ENCODE measurements at places on chromosomes 1 and 21.

DNA sequence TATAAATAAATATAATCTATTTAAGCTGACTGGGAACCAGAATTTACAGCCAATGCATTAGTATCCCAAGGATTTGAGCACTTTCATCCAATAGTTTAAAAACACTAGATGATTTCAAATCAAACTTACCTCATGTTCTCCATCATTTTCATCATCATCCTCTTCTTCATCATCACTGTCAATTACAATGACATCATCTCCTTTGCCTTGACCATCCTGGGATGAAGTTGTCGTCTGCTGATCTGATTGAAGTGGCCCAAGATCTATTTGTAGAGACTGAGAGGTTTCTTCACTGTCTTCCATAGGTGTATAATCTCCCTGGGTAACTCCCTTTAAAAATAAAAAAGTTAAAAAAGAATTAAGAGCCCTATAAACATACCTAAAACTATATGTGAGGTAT lies 47.7 kb downstream of the TPR start:
- DNase-seq: no peak

DNA sequence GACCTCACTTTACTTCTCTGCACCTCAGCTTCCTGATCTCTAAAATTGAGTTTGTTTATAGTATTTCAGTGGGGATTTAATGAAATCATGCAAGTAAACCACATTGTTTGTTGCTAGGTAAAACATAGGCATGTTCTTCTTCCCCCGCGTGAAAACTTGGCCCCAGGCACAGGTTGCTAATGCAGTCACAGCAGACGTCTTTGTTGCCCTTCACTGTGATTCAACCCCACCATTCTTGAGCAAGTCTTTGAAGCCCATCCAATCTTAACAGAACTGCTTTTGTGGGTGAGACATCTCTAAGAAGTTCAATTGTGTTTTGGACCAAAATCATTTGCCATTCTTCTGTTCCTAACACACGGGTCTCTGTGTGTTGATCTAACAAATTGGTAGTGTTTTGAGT lies 185.5 kb downstream of the ZNF281 start:
- DNase-seq: peak; percentile 59

- no peak for DNase-seq
These were observed 281.5 kb downstream of the NEGR1 start for GRCh38 chr1:72000809-72001208.

GRCh38 chr1:20634594-20635084 lies 1.4 kb downstream of the PINK1 start:
- peak; percentile 56 for DNase-seq

DNA sequence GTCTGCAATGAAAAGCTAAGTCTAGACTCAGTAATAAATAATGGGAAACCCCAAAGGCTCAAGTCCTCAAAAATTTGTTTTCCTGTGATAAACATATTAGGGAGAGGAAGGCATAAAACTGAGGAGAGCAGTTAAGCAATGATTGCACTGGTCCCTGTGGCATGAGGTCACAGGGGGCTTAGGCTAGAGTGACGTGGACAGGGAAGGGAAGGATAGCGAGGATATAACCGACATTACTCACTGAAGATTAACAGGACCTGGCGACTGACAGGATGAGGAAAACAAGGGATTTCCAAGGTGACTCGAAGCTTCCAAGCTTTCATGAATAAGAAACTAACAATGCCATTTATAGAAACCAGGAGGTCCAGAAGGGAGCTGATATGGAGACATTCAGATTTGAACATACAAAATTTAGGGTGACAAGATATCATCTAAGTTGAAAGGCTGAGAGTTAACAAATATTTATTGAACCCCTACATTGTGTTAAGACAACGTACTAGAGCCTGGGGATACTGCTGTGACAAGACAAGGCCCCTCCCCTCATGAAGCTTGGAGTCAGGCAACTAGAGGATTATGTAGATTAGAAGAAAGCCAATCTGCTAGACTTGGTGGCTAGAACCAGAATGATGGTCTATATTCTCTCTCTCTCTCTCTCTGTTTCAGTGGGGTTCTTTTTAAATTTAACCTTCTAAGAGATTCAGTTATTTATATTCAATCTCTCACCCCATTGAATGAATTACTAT lies 33.2 kb upstream of the PKN2 start:
- peak; percentile 34 for DNase-seq

- DNase-seq: no peak
These were observed 167.7 kb downstream of the ZSCAN20 start for GRCh38 chr1:33640114-33640660.

GRCh38 chr1:37415611-37416244 lies 58.7 kb upstream of the ZC3H12A start:
- DNase-seq: no peak

DNA sequence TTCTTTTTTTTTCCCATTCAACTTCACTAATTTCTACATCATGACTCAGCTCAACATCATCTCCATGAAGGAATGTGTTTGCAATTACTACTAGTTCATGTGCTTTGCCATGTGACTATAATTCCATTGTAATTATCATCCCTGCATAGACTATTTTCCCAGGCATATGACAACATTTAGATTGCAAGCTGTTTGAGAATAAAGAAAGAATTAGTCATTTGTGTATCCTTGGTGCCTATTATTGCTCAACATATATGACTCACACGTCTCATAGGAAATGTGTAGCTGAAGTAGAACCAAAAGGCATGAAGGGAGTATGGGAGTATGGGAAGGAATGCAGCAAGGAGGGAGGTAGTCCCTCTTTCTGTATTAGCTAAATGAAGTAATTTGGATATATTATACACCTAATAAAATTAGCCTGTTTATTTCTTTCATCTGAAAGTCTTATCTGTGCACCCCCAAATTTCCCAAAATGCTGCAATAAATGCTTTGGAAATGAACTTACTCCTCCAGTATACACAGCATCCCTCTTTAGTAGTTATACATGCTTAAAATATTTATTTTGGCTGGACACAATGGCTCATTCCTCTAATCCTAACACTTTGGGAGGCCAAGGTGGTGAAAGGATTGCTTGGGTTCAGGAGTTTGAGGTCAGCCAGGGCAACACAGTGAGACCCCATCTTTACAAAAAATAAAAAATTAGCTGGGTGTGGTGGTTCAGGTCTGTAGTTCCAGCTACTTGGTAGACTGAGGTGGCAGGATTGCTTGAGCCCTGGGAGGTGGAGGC lies 316.9 kb upstream of the ADGRL4 start:
- peak; percentile 100 for DNase-seq

DNA sequence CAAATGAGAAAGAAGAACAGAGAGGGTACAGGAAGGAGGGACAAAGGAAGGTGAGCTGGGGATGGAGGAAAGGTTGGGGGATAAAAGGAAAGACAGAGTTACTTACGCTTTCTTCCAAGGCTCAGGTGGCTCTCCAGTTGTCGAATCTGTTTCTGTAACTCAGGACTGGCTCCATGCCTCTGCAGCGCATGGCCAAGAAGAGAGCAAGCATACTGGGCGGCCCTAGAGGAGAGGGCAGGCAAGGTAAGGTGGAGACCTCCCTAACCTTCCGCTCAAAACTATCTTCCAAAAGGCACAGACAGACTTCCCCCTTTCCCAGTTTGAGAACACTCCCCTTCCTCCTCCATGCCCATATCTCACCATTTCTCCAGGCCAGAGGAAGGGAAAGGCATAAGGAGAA lies 922 bp downstream of the PEX11B start:
- DNase-seq: no peak

DNA sequence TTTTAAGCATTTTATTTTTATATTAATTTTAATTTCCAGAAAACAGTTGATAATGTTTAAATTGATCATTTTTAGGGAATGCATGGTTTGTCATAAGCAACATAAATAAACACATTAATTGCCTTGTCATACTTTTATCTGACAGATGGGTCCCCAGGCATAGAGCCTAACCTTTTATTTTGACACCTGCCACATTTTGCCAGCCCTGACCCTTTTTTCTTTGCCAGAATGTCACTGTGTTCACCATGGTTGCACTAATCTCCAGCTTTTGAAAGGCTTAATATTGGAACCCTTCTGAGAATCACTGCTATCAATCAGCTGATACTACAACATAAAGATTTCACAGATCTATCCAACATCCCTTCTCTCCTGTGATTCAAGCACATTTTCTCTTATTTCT lies 56.0 kb upstream of the DPYD start:
- DNase-seq: no peak

- no peak for DNase-seq
These were observed 9.2 kb downstream of the STYXL2 start for GRCh38 chr1:167102906-167103573.

- DNase-seq: no peak
These were observed 1.8 kb upstream of the FCRL6 start for GRCh38 chr1:159800177-159800930.

DNA sequence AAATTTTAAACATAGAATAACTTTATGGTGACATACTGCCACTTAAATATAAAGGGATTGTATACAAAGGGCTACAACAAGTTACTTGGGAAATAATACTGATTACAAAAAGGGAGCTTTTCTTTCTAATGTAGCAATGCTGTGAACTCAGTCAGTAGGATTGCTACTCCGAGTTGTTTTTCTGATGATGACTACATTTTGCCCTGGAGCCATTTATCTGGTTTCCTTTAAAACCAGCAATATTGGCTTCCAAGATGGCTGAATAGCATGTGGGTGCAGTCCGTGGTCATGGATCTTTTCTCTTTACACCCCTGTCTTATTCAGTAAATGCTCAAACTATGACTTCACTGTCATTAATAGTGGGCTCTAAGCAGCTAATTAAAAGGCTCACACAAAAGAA lies 92.6 kb upstream of the NEK7 start:
- DNase-seq: peak; percentile 23

GRCh38 chr1:221487781-221488524 lies 253.9 kb downstream of the DUSP10 start:
- DNase-seq: peak; percentile 97

GRCh38 chr21:44065428-44065827 lies 41.8 kb upstream of the PWP2 start:
- no peak for DNase-seq

- no peak for DNase-seq
These were observed 3.5 kb downstream of the HHAT start for GRCh38 chr1:210332233-210332632.

- no peak for DNase-seq
These were observed 125.8 kb downstream of the TOMM20 start for GRCh38 chr1:235002706-235003300.

Data from renal cortical epithelial cell (primary cell).